CD4-positive, alpha-beta T cell treated with Interleukin-6 for 4 hours (primary cell): ENCODE measurements at places on chromosomes 5 and 9.

- no peak for DNase-seq
These were observed 419.6 kb upstream of the PIK3R1 start for GRCh38 chr5:67795781-67796477.

GRCh38 chr9:12697719-12698118, 4.5 kb downstream of the TYRP1 start:
- DNase-seq: no peak

DNA sequence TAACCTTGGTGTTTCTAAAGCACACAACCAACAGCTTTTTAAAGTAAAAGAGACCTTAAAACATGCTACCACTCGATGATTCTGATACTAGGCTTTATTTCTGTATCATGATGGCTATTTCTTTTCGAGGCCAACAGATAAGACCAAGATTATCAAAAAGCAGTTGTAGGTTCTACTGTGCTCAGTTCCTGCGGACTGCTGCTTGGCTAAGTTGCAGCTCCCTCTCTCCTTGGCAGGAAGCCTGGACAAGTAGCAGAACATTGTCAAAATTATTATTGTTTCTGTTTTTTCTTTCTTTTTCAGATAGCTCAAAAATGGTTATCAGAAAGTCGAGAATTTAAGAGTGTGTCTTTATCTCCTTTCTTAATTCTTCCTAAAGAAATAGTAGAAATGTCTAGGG, 607.6 kb downstream of the PTPRD start:
- DNase-seq: no peak

- peak; percentile 38 for DNase-seq
These were observed 28.3 kb upstream of the NIPAL4 start for GRCh38 chr5:157431544-157432200.

- no peak for DNase-seq
These were observed 76.4 kb downstream of the NTNG2 start for GRCh38 chr9:132238026-132238972.
